Osteoblast (primary cell): ENCODE measurements at places on chromosomes 4 and X. TPM values are rescaled to one million over a fixed set of nuclear protein-coding genes. Genes with fewer than 3 reads are reported as not detected.

DNA sequence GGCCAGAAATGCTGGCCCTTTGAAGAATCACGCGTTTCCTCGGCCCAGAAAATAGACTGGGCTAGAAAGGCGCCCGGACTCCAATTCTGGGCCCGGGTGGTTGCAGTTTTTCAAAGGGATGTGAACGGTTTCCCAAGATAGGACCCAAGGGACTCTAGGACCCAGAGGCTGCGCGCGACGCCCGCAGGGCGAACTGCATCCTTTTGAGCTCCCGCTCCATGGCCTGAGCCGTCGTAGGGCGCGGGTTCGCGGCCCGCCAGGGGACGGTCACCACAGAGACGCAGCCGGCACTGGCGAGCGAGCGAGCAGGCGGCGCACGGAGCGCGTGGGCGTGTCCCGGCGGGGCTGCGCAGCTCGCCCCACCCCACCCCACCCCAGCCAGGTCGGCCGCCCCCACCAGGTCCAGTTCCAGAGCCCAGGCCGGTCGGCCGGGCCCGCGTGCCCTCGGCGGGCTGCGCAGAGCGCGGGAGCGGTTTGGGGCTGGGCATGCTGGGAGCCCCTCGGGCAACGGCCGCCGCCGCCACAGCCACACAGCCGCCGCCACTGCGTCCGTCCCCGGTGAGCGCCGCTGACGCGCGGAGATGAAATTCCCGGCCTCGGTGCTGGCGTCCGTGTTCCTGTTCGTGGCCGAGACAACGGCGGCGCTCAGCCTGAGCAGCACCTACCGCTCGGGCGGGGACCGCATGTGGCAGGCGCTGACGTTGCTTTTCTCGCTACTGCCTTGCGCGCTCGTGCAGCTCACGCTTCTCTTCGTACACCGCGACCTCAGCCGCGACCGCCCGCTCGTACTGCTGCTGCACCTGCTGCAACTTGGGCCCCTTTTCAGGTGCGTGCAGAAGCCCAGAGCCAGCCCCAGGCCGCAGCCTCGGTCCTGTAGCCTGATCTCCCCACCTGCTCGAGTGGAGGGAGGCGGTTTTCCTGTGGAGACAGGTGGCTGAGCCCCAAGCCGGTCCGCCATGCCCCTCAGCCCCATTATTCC is at the start of gene XK:
Gene XK (plus strand): TSS at position 411 of the 979 bp plus-strand sequence. CDS start 171 bp downstream, at position 582.
- peak; percentile 58 for DNase-seq

DNA sequence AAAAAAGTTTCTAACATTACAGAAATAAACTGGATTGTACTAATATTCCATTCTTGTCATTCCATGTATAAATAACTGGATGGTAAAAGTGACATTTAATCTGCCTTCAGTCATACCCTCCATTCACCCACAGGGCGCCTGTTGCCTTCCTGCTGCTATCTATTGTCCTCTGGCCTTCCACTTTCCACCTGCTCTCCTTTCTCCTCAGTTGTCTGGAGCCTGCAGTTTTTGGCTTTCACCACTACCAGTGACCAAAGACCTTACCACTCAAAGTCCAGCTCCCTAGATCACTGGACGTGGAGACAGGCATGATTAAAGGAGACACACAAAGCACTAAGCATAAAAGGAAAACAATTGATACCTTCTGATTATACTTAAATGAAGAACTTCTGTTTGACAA is 46.2 kb upstream of the NHS start:
- DNase-seq, result no peak

DNA sequence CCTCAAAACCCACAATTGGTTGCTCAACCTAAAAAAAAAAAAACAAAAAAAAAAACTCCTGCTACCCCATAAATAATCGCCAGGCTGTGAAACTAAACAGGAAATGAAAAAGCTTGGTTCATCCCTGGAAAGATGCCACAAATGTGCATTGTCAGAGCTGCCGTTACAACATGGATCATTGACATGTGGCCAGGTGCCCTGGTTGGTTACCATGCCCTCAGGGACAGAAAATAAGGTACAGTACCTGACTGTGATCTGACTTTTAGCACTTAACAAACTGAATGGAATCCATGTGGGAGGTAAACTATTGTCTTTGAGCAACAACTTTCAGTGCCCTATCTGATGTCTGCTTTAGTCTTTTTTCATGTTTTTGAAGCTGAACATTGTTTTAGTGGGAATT is 118.0 kb upstream of the RPL34 start:
- DNase-seq, result no peak

GRCh38 chrX:24392709-24393108 is 32.3 kb downstream of the SUPT20HL1 start:
- DNase-seq, result no peak

DNA sequence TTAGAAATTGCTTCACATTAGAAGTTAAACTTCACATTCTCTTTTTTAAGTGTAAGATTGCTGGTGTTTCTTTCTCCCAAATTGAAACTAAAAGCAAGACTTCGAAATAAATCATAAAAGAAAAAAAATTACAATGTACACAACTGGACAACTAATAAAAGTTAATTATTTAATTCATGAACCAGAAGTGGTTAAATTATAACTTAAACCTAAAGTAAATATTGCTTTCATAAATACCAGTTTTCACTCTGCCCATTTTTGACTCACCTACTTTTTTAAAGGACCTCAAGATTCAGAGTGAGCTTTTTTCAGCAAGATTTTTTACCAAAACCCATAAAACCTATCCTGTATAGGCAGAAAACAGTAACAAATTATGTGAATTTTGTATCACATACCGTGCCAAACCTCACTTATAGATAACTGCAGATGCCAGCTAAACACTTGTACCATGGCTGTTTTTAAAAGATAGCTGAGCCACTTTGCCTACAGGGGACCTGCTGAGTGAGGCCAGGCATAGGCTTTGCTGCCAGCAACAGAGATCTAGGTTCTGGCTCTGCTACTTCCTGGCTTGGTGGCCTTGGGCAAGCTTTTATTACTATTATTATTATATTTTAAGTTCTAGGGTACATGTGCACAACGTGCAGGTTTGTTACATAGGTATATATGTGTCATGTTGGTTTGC is 259.8 kb downstream of the NR3C2 start:
- no peak for DNase-seq

- no peak for DNase-seq
Observed at GRCh38 chr4:152673489-152673888, 6.3 kb downstream of the TMEM154 start.

MAGEB17 gene
- total RNA-seq, result not detected in 2 replicates

KLHL34 gene
- total RNA-seq, result under 0.01 TPM in 1 of 2 replicates, not detected in the other

- DNase-seq, result no peak
Observed at GRCh38 chrX:68183612-68184214, 249.6 kb downstream of the OPHN1 start.

DNA sequence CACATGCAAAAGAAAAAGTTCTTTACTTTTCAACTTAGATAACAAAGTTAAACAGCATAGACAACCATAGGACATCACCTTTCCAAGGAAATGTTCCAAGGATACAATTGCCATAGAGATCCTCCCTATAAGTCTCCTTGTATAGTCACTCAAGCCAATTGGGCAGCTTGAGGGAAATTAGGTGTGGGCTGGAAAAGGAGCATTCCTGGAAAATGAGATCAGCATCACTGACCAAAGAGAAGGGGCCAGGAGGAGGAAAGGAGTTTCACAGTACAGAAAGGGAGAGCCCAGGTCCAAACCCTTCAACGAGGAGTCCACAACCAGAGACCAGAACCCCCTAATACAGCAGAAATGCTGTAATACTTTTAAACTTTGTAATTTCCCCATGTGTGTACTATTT is 91.5 kb upstream of the PPARGC1A start:
- no peak for DNase-seq

SULT1E1 gene
- total RNA-seq, result not detected in 2 replicates

DNA sequence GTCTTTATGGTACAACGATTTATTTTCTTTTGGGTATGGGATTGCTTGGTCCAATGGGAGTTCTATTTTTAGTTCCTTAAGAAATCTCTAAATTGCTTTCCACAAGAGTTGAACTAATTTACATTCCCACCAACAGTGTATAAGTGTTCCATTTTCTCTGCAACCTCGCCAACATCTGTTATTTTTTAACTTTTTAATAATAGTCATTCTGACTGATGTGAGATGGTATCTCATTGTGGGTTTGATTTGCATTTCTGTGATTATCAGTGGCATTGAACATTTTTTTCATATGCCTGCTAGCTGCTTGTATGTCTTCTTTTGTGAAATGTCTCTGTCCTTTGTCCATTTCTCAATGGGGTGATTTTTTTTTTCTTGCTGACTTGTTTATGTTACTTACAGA is 42.8 kb downstream of the UCHL1 start:
- DNase-seq, result no peak

- DNase-seq, result no peak
Observed at GRCh38 chr4:119317990-119318389, 3.9 kb downstream of the FABP2 start.

DNA sequence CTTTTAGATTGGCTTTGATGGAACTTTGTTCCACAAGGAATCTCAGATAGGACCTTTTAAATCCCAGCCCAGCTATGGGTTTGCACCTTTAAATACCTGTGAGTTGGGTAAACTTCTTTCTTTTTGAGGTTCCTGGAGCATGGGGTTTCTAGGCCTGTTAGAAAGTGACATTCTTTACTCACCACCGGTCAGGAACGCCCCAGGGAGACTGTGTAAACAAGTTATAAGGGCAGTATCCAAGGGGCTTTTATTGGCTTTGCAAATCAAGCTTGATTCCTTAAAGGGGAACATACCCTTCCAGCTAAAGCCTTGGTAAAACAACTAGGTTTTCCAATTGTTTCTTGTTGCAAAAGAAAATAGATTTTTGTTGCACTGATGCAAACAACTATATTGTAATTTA is 93.4 kb downstream of the TENT5D start:
- no peak for DNase-seq

GRCh38 chrX:106957856-106958255 is 37.7 kb downstream of the CLDN2 start:
- no peak for DNase-seq

PCSK1N gene
- not detected in 2 replicates for total RNA-seq

GRCh38 chrX:3697220-3697684 is 16.2 kb downstream of the PRKX start:
- no peak for DNase-seq

GRCh38 chr4:8744083-8744805 is 127.4 kb downstream of the HMX1 start:
- peak; percentile 23 for DNase-seq

GRCh38 chr4:92760433-92760832 is 456.7 kb downstream of the GRID2 start:
- DNase-seq, result no peak

MSX1 gene
- 2.9 and 3.8 TPM in 2 replicates for total RNA-seq

GC gene
- total RNA-seq, result not detected in 2 replicates

UBL4A gene
- 30.4 and 31.5 TPM in 2 replicates for total RNA-seq

PDZD4 gene
- under 0.01 TPM in 2 replicates for total RNA-seq

DNA sequence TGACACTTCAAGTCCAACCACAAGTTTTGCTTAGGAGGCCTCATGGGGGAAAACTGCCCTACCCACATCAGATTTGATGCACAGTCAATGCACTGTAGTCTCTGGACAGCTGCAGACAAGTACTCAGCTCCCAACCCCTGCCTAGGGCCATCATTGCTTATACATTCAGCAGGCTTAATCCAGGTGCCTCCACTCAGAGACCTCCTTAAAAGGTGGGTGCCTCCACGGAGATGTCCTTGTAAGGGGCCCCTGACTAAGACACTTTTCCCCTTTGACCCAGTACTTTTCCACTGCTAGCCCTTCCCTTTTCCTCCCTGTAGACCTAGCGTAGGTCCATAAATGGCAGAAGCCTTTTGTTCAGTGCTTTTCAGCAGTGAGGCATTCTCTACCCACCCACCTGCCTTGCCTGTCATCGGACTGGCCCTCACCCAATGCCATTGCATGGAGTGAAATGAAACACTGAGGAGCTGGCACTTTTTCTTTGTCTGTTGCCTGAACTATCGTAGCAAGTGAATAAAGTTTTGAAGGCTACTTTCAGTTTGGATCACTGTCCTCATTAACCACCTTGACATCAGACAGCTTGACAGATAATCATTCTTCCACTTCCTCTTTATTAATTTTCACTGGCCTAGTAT is 23.8 kb upstream of the PLK4 start:
- DNase-seq, result peak; percentile 47

RAB40AL gene
- total RNA-seq, result 0.72 and 0.88 TPM in 2 replicates

- peak; percentile 96 for DNase-seq
Observed at GRCh38 chr4:1194010-1194900, 21.9 kb upstream of the SPON2 start.

DNA sequence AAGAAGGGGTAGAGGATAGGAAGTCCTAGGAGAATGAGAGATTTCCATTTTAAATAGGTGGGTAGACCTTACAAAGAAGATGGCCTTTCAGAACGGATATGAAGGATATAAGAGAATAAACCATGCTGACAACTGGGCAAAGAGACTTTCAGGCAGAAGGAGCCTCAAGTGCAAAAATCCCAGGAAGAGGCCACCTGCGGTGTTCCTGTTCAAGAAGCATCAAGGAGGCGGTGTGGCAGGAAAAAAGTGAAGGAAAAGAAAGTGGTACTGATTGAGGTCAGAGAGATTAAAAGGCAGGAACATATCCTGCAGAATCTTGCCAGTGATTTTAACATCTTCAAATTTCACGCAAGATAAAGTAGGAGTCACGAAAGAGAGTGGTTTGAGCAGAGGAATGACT is 172.0 kb downstream of the FSTL5 start:
- DNase-seq, result no peak

GRCh38 chr4:67576059-67576466 is 17.5 kb downstream of the STAP1 start:
- no peak for DNase-seq
